ENCODE measurements at places on chromosomes 13 and 19.

DNA sequence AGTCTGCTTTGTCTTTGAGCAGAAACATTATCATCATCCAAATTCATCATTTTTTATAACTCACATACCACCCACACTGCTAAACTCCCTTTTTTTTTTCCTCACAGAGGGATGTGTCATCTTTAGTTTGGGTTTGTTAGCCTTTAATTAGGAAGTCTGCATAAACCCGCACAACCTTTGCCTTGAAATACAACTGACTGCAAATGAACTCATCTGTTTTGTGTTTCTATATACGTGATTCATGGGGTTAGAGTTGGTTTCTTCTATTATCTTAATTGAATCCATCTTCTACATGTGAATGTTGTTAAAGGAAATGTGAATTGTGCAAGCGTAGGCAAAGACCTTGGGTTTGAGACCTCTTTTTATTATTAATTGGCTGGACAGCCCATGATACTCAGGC, 102.7 kb downstream of the SLAIN1 start:
- no peak for DNase-seq

- DNase-seq: peak; percentile 93
Observed at GRCh38 chr19:36014012-36014924, at the start of gene ALKBH6. ALKBH6 (minus strand) TSS chr19:36014213; CDS start chr19:36013397, 816 bp downstream.

GRCh38 chr13:112859128-112859816, 109.7 kb upstream of the MCF2L start:
- no peak for DNase-seq

- DNase-seq: no peak
Observed at GRCh38 chr13:61415058-61415721, 459 bp downstream of the PCDH20 start.

GRCh38 chr13:48562296-48563066, 29.6 kb upstream of the RCBTB2 start:
- no peak for DNase-seq

DNA sequence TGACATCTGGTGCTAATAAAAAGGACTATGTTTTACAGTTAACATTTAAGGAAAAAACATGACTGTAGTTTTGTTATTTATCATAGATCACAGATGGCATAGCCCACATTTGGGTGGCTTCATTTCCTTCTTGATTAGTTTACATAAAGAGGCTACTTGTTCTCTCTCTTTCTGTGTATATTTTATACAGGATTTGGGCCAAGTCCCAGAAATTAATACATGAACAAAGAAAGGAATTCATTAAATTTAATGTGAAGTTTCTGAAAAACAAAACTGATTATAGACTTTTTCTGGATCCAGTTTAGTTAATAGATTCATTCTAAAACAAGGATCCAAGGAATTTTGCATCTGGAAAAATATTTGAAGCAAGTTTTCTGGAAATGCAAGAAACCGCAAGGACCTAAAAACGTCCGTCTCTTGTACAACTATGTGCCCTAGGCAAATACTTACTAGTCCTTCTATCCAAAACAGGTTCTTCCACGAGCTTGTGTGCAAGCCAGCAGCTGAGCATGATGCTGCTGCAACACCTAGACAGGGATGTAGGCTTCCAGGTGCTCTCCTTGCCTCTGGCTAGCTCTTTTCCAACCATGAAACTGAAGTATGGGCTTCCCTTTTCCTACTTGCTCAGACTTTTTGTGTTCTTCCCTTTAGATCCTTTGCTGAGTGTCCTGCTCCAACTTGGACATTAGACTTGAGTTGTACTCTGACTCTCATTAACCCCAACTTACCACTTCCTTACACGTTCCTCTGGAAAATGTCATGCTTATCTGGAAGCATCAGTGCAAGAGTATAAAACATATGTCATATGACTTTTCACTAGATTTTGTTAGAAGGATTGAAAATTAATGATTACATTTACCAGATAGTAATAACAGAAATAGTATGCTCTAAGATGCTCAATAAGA, 161.5 kb upstream of the STARD13 start:
- DNase-seq: no peak

DNA sequence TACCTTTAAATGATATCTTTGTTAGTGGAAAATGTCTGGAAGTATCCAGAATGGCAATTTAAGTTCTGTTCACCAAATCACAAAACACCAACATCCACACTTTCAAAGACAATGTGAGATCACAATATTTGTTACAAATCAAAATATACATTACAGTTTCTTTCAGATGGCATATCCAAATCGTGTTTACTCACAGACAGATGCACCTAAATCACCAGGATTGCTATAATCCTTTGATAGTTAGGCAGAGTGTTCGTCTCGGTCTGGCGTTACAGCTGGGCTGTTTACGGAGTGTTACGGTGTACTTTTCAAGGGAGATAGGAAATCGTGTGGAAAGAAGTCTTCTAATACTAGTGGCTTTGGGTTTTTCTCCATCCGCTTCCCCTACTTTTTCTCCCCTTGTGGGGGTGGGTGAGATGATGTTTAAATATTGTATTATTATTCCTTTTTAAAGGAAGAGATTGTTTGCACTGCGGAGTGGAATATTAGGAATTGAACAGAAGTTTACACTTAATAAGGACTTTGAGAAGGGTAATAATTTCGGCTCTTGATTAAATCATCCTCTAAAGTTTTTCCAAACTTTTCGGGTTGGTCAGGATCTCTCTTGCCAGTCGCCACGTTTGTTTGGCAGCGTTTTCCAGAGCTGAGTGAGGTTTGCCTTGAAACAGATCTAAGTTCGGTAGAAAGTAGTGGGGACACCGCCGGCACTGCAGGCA, 1.8 kb downstream of the MAB21L1 start:
- DNase-seq: no peak

DNA sequence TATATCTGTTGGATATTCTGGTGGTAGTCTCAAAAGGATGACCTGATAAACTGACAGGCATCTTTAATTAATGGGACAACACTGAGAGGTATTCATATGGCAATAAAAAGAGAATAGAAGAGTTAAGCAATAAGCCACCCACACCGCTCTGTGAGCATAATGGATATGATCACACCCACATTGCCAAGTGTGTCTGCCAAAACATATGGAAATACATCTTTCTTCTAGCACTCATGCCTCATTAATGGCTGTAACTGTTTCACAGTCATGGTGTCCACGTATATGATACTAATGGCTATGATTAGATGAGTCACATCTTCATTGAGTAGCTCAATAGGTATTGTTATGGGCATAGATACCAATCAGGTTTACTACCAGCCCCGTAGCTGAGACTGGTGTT, 13.1 kb downstream of the IGFL3 start:
- DNase-seq: no peak

DNA sequence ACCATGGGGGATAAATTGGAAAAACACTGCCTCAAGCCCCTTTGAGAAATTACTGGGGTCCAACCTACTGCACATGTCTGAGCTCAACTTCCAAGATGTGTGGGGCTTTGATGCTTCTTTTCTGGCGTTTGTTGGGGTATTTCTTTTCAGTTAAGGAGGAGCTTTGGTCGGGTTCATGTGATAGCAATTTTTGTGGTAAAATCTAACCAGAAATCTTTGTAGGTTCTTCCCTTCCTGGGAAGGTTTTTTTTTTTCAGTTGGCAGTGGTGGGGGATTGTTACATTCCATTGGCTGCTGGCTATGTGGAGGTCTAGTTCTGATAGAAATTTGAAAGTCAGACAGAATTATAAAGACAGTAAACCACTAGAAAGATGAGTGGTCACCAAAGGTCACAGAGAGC, 327.8 kb downstream of the ATP8A2 start:
- DNase-seq: no peak
